SK-N-SH (cell line): ENCODE measurements at places on chromosomes 2 and 18. TPM values are rescaled to one million over a fixed set of nuclear protein-coding genes. Genes with fewer than 3 reads are reported as not detected.

GATA6 gene
- polyA plus RNA-seq = not detected in 2 replicates

DNA sequence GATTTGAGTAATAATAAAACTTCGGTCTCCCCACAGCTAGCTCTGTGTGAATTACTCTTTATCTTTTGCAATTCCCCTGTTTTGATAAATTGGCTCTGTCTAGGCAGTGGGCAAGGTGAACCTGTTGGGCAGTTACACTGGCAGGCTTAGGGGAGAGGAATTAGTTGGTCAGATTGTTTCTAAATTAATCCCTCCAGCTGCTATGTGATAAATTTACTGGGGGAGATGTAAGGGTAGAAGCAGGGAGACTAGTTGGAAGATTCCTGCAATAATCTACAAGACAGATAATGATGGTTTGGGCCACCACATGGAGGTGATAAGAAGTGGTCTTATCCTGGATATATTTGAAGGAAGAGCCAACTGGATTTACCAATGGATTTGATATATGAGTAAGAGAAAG is 118.5 kb upstream of the TACR1 start:
- H3K4me3 ChIP-seq = no peak overlapping the region
- H3K36me3 ChIP-seq = no peaks in the 10 kb centered on the region
- no peaks in the 10 kb centered on the region; the same call in 1 of the 2 replicates for H3K27me3 ChIP-seq
- H3K4me1 ChIP-seq = peaks cover 10% of the 10 kb centered on the region; the same call in 1 of the 2 replicates

- H3K4me1 ChIP-seq = peaks cover 27% of the 10 kb centered on the region; the same call in 1 of the 2 replicates
- no peaks in the 10 kb centered on the region for H3K36me3 ChIP-seq
- peak; percentile 59 for DNase-seq
- no peak overlapping the region for H3K4me3 ChIP-seq
- peak overlapping the region; percentile 86 for H3K27ac ChIP-seq
Observed at GRCh38 chr2:159030674-159031380, 62.4 kb downstream of the TANC1 start.

GRCh38 chr2:100018341-100019193 is 123.8 kb downstream of the AFF3 start:
- no peaks in the 10 kb centered on the region; the same call in 1 of the 2 replicates for H3K4me1 ChIP-seq
- no peaks in the 10 kb centered on the region for H3K27me3 ChIP-seq
- peak overlapping the region; percentile 61 for H3K27ac ChIP-seq
- no peak overlapping the region for H3K4me3 ChIP-seq
- no peaks in the 10 kb centered on the region for H3K36me3 ChIP-seq

ANKRD30B gene
- not detected in 2 replicates for polyA plus RNA-seq

GRCh38 chr2:172545408-172546075 is 10.3 kb upstream of the PDK1 start:
- H3K4me1 ChIP-seq = no peaks in the 10 kb centered on the region
- no peaks in the 10 kb centered on the region for H3K36me3 ChIP-seq
- H3K27ac ChIP-seq = no peak overlapping the region
- H3K4me3 ChIP-seq = no peak overlapping the region

PLEKHB2 gene
- 78.9 and 105 TPM in 2 replicates for polyA plus RNA-seq
